ENCODE measurements at places on chromosomes 4 and X.

GRCh38 chr4:138005486-138005885 lies 236.7 kb downstream of the SLC7A11 start:
- no peak for DNase-seq

- DNase-seq: no peak
Measured at GRCh38 chrX:13000301-13000811, 25.4 kb downstream of the TMSB4X start.

DNA sequence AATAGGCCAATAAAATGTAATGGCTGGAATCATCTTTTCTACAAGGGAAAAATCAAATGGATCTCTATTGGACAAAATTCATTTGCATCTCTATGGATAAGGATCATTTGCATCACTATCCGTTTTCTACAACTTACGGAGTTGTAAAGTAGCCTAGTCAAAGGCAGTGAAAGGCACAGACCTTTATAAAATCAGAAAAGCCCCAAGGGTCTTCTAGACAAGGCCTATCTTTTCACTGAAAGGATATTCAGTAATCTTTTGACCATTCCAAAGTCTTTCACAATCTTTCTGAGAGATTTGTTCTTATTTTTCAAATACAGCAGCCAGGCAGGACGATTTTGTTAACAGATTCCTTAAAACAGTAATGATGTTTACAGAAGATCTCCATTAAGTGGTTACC lies 119.5 kb upstream of the JADE1 start:
- DNase-seq: no peak

- DNase-seq: no peak
Measured at GRCh38 chr4:152364883-152365282, 171.0 kb downstream of the FBXW7 start.

- no peak for DNase-seq
Measured at GRCh38 chrX:110519906-110520452, 161.3 kb downstream of the RTL9 start.

GRCh38 chr4:154478128-154478527 lies 13.5 kb downstream of the DCHS2 start:
- DNase-seq: no peak

- no peak for DNase-seq
Measured at GRCh38 chr4:38857354-38858096, 908 bp upstream of the TLR6 start.

DNA sequence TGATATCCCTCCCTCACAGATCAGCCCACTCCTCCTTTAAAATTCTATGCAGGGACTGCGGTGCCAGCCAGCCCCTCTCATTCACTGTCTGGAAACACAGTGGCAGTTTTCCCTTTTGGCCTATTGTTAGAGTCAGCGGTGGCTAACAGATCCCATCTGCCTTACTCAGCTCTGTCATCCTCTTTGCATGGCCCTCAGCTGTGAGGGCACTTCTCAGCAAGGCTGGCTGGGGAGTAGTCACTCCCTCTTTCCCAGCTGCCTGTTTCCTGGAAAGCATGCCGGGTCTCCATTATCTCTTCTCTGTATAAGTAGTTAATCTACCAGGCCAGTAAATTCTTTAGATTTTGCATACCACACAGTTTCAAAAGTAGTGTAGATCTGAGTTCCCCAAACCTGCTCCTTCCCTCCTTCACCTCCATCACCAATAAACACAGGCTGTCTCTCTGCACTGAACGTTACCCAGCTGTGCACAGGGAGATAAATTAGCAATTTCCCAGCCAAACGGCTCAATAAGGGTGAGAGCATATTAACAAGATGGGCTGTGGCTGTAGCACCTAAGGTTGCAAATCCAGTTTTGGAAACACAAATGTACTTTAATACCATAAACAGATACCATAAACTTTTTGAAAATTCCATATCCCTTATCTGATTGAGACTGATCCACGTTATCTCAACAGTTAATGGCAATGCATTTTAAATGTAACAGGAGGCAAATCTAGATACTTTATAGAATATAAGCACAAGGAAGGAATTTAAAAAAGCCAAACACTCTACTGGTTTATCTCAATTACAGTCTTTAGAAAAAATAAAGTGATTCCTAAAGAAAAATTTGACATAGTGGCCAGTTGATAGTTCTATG lies 229.3 kb downstream of the ANKRD50 start:
- no peak for DNase-seq

DNA sequence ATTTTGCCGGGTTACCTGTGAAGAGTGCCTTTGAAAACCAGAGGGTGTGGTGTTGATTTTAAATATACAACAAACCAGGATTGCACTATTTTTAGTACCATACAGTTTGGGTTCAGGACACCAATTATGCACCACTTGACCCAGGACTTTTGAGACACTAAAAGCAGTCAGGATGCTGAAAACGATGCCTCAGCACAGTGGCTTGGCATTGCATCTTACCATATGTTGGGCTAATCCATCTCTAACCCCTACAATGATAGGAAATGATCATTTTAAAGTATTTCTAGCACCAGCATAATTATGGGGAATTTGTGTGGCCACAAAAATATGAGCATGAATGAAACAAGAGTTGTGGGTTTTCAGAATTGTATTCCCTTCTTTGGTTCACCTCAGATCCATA lies 4.1 kb downstream of the IBSP start:
- no peak for DNase-seq

- DNase-seq: no peak
Measured at GRCh38 chrX:112085149-112085548, 2.6 kb upstream of the TRPC5 start.

- DNase-seq: no peak
Measured at GRCh38 chr4:147334478-147334877, 146.4 kb upstream of the EDNRA start.

DNA sequence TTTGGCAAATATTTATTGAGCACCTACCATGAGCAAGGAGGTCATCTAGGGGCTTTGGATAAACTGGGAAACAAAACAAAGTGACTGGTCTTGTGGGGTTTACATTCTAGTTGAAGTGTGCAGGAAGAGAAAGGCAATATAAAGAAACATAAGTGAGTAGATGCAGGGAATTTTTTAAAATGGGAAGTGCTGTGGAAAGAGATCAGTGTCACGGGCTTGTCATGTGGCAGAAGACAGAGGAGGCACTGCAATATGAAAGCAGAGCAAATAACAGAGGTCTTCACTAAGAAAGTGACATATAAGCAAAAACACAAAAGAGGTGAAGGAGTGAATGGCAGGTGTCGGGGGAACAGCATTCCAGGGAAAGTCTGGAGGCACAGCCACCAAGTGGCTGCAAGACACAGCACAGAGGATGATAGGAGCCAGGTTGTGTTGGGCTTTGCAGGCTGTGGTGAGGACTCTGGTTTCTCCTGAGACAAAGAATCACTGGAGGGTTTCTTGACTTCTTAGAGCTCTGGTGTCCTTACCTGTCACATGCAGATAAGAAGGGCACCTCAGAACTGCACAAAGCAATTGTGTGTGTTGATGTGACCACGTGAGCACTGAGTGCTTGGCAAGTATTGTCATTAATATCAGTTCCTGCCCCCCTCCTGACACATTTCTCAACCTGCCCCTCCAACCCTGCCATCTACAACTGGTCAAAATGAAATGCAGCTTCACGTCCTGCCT lies 143.5 kb downstream of the TSPAN5 start:
- DNase-seq: no peak

DNA sequence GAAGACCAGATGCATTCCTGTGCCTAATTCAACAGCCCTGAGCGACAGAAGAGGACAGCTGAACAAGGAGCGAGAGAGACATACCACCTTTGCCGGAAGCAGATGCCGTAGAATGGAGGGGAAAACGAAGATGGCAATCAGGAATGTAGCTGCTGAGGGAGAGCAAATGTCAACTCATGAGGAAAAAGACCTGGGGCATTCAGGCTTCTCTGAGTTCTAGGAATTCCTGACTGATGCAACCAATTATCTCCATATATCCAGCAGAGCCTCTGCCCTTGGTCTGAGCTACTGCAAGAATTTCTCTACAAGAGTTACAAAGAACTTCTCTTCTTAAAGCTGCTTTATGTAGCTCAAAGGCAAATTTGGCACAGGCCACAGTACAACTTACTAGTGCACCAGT lies 40.5 kb upstream of the INPP4B start:
- no peak for DNase-seq

DNA sequence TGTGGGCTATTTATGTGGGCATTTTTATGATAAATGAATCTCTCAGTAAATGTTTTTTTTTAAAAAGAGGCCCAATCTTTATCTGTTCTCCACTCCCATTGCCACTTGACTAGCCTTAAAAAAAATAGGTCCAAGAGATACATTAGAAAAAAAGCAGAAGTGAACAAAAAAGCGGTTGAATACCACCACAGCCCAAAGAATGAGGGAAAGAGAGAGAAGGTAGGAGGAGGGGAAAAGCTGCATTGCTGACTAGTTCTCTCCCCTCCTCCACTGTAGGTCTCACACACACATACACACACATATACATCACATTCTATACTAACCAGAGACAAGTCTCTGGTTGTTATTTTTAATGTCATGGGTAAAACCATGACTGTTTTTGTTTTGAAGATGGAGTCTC lies 95.8 kb upstream of the IL13RA1 start:
- no peak for DNase-seq

GRCh38 chr4:145066063-145066501 lies 31.9 kb downstream of the ANAPC10 start:
- no peak for DNase-seq

DNA sequence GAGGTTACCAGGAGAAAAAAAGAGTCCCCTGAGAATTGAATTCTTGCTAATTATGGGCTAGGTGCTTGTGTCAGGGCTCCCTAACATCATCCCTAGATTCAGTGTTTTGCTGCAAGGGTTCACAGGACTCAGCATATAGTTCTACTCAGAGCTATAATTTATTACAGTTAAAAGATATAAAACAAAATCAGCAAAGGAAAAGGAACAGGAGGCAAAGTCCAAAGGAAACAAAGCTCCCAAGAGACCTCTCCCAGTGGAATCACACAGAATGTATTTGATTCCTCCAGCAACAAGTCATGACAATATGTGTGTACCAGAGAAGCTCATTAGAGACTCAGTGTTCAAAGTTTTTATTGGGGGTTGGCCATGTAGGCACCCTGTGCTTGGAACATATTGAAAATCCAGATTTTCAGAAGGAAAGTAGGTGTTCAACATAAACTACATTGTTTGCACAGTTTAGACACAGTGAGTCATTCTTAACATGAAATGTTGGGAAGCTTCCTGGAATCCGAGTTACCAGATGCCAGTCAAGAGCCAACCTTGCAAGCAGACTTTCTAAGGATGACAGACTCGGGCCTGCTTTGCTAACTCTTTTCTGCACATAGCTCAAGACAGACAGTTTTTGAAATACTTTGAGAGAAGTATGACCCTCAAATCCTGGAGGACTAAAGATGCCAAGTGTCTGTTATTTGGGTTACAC lies 311.3 kb upstream of the EMCN start:
- DNase-seq: no peak

DNA sequence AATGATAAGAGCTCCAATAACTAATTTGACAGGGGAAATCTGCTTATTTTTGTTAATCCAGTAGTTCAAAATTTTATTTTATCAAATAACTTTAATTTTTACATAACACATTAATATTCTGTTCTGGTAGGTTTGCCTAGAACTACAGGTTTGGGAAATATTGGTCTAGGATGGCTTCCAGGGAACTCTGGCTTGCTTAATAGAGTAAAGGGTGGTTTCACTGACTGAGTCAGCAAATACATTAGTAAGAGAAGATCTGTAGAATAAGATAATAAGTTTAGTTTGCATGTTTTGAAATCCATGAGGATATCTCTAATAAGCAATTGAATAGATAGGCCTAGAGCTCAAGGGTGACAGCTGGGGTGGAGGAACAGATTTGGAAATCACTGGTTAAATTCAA lies 500.7 kb downstream of the ZNF674 start:
- DNase-seq: no peak

DNA sequence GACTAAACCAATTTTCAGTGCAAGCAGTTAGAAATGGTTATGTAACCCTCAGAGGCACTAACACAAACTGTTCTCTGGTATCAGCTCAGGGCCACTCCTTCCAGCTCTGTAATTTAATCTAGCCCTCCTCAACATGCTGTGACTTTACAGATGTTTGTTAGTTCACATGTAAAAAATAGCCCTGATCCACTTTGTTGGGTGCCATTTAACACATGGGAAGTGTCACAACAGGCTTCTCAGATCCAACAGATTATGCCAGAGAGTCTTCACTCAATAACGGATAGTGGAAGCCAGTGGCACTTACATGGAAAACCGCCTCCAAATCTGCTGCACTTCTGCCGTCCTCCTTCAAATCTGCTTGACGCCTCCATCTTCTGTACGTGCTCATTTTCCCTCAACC lies 51.6 kb downstream of the ATP8A1 start:
- DNase-seq: no peak

GRCh38 chr4:68404153-68404552 lies 43.1 kb upstream of the TMPRSS11E start:
- DNase-seq: no peak

DNA sequence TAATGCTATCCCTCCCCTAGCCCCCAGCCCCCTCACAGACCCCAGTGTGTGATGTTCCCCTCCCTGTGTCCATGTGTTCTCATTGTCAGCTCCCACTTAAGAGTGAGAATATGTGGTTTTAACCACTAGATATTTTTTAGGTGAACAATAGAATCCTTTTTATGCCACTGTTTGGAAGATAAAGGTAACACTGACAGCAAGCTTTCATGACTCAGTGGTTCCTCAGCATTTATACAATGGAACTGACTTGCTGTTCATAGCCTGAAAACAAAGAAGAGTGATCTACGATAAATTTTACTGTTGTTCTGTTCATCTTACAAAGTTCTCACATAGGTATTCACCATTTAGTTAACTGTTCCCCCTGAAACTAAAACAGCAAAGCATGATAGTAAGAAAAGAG lies 147.8 kb downstream of the ARHGAP10 start:
- DNase-seq: no peak

DNA sequence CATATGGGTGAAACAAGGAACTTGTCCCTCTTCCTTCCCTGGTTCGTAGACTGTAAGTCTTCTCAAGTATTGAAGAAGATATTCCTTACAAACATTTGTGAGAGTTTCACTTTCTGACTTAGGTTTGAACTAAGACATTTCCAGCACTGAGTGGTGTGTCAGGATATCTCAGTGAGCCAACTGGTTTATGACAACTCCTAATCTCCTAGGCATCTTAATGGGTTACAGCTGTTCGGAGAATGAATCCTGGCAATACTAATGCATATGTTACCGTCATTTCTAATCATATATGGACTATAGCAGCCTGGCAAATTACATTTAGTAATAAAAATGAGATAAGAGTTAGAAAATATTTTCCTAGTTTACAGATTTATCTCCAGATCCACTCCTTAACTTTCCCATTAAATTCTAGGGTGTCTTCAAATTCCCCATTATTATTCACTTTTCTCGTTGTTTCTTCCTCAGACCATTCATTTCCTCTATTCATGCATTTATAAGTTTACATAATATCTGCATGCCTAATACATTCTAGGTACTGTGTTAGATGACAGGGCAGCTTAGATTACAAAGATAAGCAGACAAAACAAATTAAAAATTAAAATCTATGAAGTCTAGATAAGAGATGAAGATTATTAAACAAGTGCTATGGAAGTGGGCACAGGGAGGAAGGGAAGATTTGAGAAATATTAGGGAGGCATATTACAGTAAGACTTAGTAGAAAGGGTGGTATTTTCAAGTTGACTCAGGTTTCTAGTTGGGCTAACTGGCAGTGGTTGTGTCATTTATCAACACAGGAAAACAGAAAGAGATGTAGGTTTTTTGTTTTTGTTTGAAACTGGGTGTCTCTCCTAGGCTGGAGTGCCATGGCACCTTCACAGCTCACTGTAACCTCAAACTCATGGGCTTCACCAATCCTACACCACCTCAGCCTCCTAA lies 173.9 kb downstream of the WDFY3 start:
- DNase-seq: no peak

Measured in effector memory CD4-positive, alpha-beta T cell (primary cell).